ENCODE measurements at places on chromosomes 3 and 15.
A peak's percentile ranks its signal among the peaks of the same experiment; 100 is the strongest.

GRCh38 chr15:83848315-83849050 lies 194.6 kb downstream of the ADAMTSL3 start:
- peak; percentile 33 for DNase-seq

DNA sequence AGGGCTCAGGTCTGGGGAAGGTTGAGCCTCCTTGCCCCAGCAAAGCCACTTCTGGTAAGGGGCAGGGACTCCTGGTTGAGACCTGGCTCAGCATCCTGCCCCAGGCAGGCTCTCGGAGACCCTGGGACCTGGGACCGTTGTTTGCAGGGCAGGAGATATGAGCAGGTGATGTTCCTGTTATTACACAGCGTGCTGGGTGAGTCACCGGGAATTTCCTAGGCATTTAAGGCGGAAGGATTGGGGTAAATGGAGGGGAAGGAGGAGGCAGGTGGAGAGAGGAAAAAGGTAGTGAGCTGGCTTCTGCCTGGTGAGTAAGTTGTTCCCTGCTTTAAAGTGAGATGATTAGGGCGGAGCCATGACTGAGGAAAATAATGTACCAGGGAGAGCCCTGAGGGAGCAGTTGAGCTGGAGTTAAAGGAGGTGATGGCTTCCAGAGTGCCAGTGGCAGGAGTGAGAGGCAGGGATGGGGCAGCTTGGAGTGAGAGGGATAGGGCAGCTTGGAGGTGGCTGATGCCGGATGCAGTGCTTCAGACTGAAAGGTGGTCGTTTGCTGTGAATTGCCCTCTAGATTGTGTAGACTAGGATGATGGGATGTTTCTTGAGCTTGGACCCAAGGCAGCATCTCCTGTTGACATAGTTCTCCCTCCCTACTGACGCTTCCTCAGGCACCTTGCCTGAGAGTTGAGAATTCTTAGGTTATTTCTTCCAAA lies 79.4 kb downstream of the AAGAB start:
- DNase-seq, result peak; percentile 66

- no peak for DNase-seq
Measured at GRCh38 chr15:74421302-74422245, 12.2 kb downstream of the SEMA7A start.

- no peak for DNase-seq
Measured at GRCh38 chr15:74270854-74271520, 34.9 kb downstream of the CCDC33 start.

DNA sequence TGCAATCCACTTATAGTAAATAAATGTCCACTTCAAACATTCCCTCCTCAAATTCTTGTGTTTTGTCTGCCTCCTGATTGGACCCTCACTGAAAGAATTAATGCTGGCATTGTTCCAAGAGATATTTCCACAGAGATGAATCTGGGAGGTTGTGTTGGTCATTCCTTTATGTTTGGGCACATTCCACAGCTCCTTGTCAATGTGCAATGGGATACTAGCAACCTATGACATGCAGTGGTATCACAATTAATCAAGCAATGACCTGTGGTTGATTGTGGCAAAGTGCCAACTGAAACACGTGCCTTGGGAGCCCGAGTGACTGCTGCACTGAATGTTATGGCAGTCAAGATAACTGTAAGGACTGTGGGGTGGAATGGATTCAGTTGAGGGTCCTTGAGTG lies 55.0 kb upstream of the SNRPN start:
- DNase-seq, result no peak

DNA sequence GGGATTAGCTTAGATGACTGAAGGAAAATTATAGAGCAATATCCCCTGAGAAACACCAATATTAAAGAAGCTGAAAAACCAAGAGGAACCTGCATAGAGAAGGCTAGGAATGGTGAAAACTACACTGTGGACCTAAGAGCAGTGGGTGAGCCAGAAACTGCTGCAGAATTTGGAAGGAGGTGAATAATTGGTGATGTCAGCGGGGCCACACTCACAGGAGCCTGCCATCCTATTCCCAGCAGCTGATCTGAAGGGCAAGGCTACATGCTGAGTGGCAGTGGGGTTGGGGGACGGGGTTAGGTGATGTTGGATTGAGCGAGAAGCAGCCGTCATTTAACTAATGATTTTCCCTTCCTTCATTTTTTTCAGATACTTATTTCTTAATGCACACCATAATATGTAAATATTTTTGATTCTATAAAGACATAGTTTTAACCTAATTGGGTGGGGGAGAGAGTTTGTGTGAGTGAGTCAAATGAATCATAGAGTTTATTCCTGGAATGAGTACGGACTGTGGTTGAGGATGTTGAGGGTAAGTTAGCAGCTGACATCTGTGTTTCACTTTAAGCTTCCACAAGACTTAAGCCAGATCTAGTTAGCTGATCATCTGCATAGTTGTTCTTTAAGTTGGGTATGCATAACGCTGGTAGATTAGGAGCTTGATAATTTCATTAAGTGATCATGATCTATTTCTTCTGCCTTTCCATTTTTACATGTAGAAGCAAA lies 222.8 kb downstream of the PTPRG start:
- no peak for DNase-seq

DNA sequence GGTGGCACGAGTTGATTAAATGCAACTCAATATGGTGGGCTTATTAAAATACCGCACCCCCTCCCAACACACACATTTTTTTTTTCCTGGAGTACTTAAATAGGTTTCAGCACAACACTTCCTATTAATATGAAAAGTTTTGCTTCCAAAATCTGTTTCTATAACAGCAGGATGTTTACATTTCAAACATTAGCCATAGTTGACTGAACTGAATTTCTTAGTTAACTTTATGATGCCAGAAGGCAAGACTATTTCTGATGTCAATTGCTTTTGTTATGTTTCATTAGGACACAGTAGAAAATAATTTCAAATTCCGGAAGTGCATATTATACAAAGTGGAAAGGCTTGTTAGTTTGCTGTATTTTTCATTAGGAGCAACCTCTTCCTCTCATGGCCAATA lies 104.7 kb downstream of the UACA start:
- DNase-seq, result no peak

- no peak for DNase-seq
Measured at GRCh38 chr3:109631897-109632296, 294.6 kb upstream of the DPPA4 start.

- no peak for DNase-seq
Measured at GRCh38 chr3:168371846-168372245, 276.1 kb upstream of the GOLIM4 start.

GRCh38 chr3:128497305-128498126 lies 4.5 kb upstream of the GATA2 start:
- peak; percentile 81 for DNase-seq

DNA sequence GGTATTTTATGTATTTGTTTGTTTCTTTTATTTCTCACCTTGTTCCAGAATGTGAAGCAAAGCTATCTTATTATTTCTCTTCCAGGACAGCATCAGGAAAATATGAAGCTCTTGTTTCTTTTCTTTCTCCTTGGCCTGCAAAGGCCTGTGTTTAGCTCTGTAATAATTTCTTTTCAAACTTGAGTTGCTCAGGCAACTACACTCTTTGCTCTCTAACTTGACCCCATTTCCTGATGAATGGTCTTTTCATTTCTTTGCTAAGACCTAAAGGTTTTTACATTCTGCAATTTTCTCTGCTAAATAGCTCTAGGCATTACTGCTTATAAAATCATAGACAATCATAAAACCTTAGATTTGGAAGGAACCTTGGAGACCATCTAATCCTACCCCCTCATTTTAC lies 26.2 kb upstream of the ZNF770 start:
- DNase-seq, result no peak

DNA sequence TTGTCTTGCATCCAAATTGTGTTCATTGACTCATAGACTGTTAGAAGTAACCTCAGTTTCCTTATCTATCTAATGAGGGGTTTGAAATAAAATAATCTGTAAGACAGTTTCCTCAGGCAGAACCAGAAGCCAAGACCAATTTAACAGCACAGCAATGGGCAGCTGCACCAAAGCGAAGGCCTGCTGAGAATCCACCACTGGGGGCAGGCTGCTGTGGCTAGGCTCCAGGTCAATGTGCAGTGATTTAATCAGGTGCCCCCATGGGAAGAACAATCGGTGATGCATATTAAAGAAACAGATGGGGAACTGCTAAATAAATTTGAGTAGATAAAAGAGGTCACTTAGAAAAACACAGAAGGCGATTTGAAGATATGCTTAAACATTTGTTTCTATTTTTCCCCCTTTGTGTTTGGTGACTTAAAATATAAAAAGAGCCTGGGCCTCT lies 28.0 kb upstream of the TMOD3 start:
- peak; percentile 27 for DNase-seq

GRCh38 chr3:79421273-79421672 lies 346.5 kb downstream of the ROBO1 start:
- no peak for DNase-seq

GRCh38 chr3:149388531-149389417 lies 11.3 kb upstream of the TM4SF1 start:
- no peak for DNase-seq

DNA sequence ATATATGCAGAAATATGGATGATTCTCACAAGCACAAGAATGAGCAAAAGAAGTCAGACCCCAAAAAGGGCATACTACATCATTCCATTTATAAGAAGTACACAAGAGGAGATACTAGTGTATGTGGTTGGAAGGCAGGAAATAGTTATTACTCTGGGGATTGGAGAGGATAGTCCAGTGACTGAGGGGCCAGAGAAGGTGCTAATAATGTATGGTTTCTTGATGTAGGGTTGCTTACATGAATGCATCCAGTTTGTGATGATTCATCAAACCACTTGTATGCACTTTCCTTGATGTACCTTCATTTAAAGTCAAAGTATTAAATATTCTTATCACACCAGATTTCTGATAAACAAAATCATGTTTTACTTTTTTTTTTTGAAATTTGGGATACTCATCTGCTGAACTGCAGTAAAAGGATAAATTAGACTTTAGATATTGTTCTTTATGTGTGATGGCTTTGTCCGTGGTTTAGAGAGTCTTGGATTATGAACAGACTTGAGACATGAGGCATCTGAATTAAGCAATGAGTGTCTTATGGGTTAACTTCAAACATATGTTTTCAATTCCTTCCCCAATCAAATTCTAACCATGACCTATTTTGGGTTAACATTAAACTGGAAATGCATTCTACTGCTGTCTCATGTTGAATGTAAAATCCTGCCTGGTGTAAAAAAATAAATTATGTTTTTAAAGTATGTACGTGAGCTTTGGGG lies 171.2 kb downstream of the SEMA6D start:
- no peak for DNase-seq

GRCh38 chr3:98761643-98762229 lies 1.4 kb upstream of the ST3GAL6 start:
- DNase-seq, result no peak

GRCh38 chr3:66348704-66349103 lies 127.9 kb downstream of the SLC25A26 start:
- DNase-seq, result no peak

DNA sequence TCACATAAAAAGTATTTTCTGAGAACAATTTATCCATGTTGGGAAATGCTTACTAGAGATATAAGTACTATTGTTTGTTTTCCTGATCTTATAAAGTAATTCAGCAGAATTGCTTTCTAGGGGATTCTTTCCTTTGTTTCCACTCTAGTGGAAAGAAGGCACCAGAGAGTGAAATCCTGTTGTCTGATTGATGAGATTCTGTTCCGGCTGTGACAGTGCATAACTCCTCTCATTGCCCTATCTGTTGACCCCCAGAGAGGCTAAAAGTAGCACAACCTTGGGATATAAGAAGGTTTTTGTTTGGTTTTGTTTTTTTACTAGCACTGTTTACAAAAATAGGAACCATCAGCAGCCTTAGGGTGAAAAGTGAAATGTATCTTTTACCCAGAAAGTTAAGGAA lies 114.1 kb downstream of the ALCAM start:
- DNase-seq, result no peak

DNA sequence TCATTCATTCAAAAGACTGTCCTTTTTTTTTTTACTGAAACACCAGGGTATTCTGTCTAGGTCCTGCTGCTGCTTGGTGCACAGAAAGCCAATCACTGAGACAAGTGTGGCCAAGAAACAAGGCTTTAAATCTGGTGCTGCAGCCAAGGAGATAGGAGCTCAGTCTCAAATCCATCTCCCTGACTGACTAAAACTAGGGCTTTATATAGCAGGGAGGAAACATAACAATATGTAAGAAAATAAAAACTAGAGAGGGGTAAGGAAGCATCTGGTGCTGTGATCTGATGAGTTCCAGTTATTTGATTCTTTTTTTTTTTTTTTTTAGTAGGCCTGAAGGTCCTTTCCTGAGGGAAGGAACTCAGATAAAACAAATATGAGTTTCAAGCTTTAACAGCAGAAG lies 139.8 kb downstream of the ATG7 start:
- DNase-seq, result no peak

- no peak for DNase-seq
Measured at GRCh38 chr3:185200639-185201038, 47.8 kb upstream of the C3orf70 start.

- DNase-seq, result no peak
Measured at GRCh38 chr3:13167064-13167743, 94.0 kb upstream of the IQSEC1 start.

DNA sequence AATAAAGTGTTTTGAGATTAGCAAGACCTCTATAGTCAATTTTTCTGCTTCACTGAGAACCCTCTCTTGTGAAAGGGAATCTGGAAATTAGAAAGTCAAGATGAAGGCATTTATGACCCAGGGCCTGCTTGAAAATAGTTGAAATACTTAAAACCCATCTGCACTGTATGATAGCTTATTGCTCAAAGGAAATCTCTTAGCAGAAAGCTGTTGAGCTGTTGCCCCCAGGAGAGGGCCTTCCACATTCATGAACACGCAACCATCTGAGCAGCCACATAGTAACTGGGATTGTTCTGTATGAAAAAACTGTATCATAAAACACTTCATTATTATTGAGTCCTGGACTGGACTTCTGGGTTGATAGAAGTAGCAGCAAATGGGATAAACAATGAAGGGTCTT lies 106.4 kb upstream of the PTX3 start:
- no peak for DNase-seq

GRCh38 chr15:74032606-74033561 lies 38.4 kb downstream of the PML start:
- no peak for DNase-seq
